ENCODE measurements at places on chromosomes 5 and 9. TPM values are rescaled to one million over a fixed set of nuclear protein-coding genes. Genes with fewer than 3 reads are reported as not detected.

Gene CD72
- 3.6 TPM for polyA plus RNA-seq

- DNase-seq, result peak; percentile 35
Observed at GRCh38 chr9:135864447-135865049, 42.8 kb downstream of the CAMSAP1 start.

DNA sequence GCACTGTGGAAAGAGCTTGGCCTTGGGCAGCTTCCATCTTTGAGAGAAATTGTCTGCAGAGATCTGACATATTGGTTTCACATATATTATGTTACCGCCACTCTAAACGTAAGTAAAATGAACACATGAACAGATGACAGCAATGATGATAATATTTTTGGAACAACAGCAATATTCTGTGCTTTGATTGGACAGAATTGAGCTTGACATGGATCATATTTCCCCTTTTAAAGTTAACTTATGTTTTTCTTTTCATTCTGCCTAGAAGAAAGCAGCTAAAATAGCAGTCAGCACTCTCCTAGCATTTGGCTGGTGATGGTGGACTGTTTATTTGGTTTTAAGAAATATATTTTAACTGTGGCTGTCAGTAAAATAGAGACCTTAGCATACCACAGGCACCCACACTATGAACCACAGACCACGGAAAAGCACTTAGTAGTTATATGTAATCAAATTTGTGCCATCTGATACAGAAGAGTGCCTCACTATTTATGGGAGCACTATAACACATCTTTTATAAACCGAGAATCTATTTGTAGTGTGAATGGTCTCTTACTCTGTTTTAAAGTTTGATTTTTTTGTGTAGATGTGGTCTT lies 1.8 kb upstream of the CFAP95 start:
- DNase-seq, result no peak

Gene PTGR1
- polyA plus RNA-seq, result 278 TPM
